Activated CD4-positive, alpha-beta T cell treated with anti-CD3 and anti-CD28 coated beads, Interleukin-2, amount 10 ng/mL, durations not matched to agents 7 days and 5 days (primary cell): ENCODE measurements at places on chromosomes 7 and 10.

DNA sequence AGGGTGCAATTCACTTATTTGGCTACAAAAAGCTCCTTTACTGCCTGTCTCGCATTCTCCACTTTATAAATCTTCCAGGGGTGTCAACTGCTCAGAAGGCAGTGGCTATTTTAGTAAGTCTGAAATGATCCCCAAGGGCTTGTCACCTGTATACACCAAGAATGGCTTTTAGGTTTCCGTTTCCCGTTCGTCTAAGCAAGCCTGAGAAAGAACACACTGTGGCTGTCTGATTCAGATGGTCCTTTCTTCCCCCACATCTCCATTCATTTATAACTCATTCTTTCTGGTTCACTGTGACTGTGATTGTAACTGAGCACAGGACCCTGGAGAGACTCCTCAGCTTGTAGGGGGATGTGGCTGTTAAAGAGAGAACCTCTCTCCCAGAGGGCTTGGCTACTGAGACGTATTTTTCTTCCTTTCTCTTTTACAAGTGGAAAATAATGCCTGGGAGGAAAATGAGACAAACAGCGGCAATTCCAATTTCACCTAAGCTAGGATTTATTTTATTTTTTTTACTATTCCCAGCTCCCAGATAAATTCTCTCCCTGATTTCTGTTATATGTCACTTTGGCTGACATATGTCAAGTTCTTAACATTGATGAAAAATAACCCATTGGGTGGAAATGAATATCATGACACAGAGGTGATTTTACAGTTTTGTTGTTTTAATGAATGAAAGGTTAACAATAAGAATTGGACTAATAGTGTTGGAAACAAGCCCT, 129.3 kb downstream of the FAM107B start:
- H3K36me3 ChIP-seq, result peaks cover 6% of the 10 kb centered on the region
- DNase-seq, result no peak
- H3K4me1 ChIP-seq, result peaks cover 52% of the 10 kb centered on the region

DNA sequence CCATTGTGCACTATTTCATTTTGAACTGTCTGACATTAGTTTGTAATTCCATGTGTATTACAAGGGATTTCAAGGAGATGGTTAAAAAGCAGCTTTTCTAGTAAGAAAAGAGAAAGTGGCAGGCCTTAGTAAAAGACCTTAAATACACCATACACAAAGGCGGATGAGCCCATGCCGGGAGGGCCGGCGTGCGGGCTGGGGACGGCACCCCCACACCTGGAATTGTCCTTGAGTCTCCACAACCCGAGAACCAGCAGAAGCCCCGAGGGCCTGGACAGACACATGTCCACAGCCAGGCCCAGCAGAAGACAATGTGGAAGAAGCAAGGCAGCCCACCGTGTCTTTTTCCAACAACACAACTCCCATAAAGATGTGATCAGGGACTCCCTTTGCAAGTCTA, 123.7 kb upstream of the TCERG1L start:
- H3K27ac ChIP-seq, result no peak overlapping the region
- H3K27me3 ChIP-seq, result no peaks in the 10 kb centered on the region
- H3K4me1 ChIP-seq, result no peaks in the 10 kb centered on the region
- H3K36me3 ChIP-seq, result no peaks in the 10 kb centered on the region
- H3K4me3 ChIP-seq, result no peak overlapping the region

GRCh38 chr7:127409629-127410028, 17.1 kb upstream of the ZNF800 start:
- DNase-seq, result no peak
- H3K4me1 ChIP-seq, result peaks cover 38% of the 10 kb centered on the region
- H3K27ac ChIP-seq, result no peak overlapping the region
- H3K36me3 ChIP-seq, result peaks cover 11% of the 10 kb centered on the region

DNA sequence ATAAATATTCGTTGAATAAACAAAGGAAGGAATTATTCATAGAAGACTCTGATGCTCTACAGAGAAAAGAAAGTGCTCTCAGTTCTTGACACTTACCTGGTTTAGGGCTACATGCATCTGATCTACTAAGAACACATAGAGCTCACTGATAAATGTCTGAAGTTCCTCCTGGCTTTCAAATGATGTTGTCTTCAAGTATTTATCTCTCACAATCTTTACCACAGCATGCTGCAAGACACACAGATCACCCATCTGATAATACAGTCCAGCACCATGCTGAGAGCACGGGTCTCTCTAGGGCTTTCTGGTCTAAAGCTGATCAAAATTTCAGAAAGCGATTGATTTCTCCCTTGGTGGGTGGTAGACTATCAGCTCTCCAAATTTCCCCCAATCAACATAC, 44.5 kb upstream of the MRPS16 start:
- no peak overlapping the region for H3K27ac ChIP-seq
- H3K4me3 ChIP-seq, result no peak overlapping the region
- peaks cover 7% of the 10 kb centered on the region for H3K27me3 ChIP-seq
- no peaks in the 10 kb centered on the region for H3K36me3 ChIP-seq

GRCh38 chr10:21304198-21304597, 221.3 kb downstream of the SKIDA1 start:
- H3K36me3 ChIP-seq, result no peaks in the 10 kb centered on the region
- H3K27ac ChIP-seq, result no peak overlapping the region
- no peak for DNase-seq
- H3K4me3 ChIP-seq, result no peak overlapping the region
- peaks cover 1% of the 10 kb centered on the region for H3K27me3 ChIP-seq

DNA sequence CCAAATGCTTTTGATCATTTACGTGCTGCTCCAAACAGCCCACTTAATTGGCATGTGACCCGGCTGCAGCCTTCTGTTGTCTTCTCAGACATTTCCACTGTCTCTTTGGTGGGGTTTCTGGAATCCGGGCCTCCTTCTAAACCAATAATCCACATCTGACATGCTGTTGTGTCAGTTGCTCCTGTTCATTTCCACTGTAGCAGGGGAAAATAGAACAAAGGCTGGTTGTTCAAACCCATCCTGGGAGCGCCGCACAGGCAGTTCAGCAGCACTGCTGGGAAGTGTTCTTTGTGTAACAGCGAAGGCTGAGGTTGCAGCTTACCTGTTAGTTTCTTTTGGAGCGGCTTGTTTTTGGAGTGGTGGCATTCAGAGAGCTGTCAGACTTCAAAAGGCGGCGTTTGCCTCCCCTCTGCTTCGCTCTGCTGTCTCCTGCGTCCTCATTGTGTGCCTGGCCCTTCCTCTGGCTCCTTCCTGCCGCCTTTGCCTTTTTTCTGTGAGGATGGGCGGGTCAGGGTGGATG, 149.4 kb downstream of the SNX10 start:
- H3K36me3 ChIP-seq, result no peaks in the 10 kb centered on the region
- no peaks in the 10 kb centered on the region for H3K4me1 ChIP-seq
- H3K27me3 ChIP-seq, result peaks cover 9% of the 10 kb centered on the region
- no peak overlapping the region for H3K4me3 ChIP-seq
- no peak overlapping the region for H3K27ac ChIP-seq

DNA sequence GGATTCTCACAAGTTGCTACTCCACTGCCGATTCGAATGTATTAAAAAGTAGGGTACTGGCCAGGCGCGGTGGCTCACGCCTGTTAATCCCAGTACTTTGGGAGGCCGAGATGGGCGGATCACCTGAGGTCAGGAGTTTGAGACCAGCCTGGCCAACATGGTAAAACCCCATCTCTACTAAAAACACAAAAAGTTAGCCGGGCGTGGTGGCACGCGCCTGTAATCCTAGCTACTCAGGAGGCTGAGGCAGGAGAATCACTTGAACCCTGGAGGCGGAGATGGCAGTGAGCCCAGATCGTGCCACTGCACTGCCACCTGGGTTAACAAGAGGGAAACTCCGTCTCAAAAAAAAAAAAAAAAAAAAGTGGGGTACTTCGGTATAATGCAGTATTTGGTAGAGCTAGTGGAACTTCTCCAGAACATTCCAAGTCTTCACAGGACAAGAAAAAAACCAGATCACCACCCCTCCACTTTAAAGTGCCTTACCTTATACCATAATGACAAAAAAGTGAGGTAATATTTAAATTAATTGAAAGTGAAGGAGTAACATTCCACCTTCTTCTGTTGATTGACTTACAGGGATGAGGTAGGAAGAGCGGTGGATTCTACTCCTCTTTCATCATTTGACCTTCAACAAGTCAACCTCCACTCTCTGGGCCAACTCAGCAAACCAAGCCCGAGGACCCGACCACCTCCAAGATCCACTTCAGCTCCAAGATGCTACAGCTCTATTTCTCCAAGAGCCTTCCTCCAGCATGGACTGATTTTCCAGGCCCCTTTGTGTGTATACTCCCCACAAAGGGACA, 2.0 kb downstream of the BAZ1B start:
- H3K4me3 ChIP-seq, result peak overlapping the region; percentile 96
- H3K27me3 ChIP-seq, result no peaks in the 10 kb centered on the region
- peak overlapping the region; percentile 97 for H3K27ac ChIP-seq
- H3K4me1 ChIP-seq, result peaks cover 50% of the 10 kb centered on the region
- DNase-seq, result peak; percentile 19

DNA sequence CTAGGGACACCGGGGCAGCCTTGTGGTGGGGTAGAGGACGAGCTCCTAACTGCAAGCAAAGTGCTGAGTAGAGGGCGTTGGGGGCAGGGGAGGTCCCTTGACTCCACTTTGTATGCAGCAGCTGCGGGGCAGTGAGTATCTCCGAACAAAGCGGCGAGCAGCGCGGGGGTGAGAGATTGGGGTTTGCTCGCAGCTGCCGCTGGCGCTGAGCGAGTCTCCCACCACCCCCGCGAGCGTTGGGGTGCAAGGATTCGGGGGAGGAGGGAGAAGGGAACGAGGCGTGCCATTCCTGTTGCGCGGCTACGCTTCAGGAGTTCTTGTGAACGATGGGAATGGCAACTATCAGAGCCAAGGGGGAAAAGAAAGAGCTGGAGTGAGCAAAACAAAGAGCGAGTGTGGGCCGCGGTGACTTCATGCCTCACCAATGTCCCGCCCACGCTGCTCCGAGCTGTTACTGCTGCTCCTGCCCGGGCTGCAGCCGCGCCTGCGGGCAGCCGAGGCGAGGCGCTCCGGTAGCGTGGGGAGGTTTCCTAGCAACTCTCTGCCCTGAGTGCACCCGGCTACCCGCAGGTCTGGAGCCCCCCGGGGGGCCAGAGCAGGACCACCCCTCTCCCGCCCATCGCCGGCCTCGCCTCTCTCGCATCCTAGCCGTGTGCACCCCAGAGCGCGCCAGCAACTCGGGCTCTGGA, at the start of gene ITGB8:
Gene ITGB8, plus strand, starts transcription at position 662 of the 689 bp plus-strand sequence. CDS start 907 bp downstream, outside the sequence.
- H3K4me1 ChIP-seq, result peaks cover 21% of the 10 kb centered on the region
- peaks cover 60% of the 10 kb centered on the region for H3K27me3 ChIP-seq
- peak within 1 kb of the TSS; percentile 64 for H3K4me3 ChIP-seq
- DNase-seq, result peak; percentile 16

DNA sequence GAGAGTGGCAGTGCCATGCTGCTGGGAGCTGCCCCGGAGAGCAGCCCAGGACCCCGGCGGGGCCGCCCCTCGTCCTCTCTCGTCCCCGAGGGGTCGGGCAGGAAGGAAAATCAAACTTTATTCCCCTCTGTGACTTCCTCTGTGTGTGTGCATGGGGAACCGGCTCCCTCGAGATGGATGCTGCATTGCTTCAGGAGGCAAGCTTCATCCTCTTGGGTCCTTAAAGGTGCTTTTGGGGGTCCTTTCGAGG, 726 bp downstream of the MCU start:
- H3K27me3 ChIP-seq, result peaks cover 5% of the 10 kb centered on the region
- peaks cover 33% of the 10 kb centered on the region for H3K4me1 ChIP-seq
- H3K27ac ChIP-seq, result peak overlapping the region; percentile 89
- H3K36me3 ChIP-seq, result no peaks in the 10 kb centered on the region
- no peak for DNase-seq

DNA sequence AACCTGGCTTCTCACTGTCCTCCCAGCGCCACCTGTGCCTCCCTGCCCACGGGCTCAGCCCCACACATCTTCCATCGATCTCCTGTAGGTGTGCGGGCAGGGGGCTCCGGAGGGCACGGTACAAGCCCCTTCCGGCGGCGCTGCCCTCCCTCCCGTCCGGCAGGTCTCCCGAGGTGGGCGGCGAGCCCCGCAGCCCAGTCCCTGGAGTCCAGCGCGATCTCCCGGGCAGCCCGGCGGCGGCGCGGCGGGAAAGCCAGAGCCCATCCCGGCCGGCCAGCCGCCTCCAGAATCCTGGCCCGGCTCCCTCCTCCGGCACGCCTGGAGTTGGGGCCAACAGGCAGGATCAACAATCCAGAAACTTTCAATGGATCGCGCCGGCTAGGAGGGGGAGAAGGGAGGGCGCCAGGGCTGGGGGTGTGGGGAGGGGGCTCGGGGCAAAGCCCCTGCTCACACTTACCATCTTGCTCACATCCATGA, 100.1 kb downstream of the HIP1 start:
- H3K4me3 ChIP-seq, result no peak overlapping the region
- no peak overlapping the region for H3K27ac ChIP-seq
- DNase-seq, result no peak
- H3K27me3 ChIP-seq, result peaks cover 22% of the 10 kb centered on the region
- H3K4me1 ChIP-seq, result peaks cover 10% of the 10 kb centered on the region
- H3K36me3 ChIP-seq, result peaks cover 1% of the 10 kb centered on the region

GRCh38 chr7:13312307-13312706, 624.9 kb downstream of the ARL4A start:
- H3K4me1 ChIP-seq, result no peaks in the 10 kb centered on the region
- no peaks in the 10 kb centered on the region for H3K27me3 ChIP-seq
- H3K27ac ChIP-seq, result no peak overlapping the region
- DNase-seq, result no peak

DNA sequence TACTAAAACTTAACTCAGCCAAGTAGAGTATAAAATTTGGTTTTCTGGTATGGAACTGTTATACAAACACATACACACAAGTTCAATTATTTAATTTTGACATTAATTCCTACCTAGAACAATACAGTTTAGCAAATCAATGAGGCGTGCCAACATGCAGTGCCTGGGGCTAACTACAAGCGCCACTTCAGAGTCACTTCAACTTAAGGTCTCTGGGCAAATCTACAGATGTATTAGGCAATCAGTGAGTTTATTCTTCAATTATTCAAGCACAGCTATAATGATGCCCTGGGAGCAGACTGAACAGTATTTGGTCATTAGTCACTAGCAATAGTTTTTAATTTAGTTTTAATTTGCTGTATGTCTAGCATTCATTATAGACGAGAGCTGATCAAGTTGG, 51.6 kb downstream of the HIBADH start:
- H3K27ac ChIP-seq, result no peak overlapping the region
- H3K27me3 ChIP-seq, result no peaks in the 10 kb centered on the region
- H3K4me3 ChIP-seq, result no peak overlapping the region
- H3K36me3 ChIP-seq, result no peaks in the 10 kb centered on the region
- DNase-seq, result no peak

GRCh38 chr7:157495177-157495553, 158.4 kb downstream of the DNAJB6 start:
- peaks cover 26% of the 10 kb centered on the region for H3K27me3 ChIP-seq
- H3K4me3 ChIP-seq, result no peak overlapping the region
- no peak for DNase-seq
- H3K27ac ChIP-seq, result no peak overlapping the region

GRCh38 chr7:138649506-138649905, 51.7 kb downstream of the SVOPL start:
- DNase-seq, result no peak
- no peaks in the 10 kb centered on the region for H3K4me1 ChIP-seq
- H3K27me3 ChIP-seq, result no peaks in the 10 kb centered on the region
- H3K27ac ChIP-seq, result no peak overlapping the region
- H3K36me3 ChIP-seq, result no peaks in the 10 kb centered on the region

DNA sequence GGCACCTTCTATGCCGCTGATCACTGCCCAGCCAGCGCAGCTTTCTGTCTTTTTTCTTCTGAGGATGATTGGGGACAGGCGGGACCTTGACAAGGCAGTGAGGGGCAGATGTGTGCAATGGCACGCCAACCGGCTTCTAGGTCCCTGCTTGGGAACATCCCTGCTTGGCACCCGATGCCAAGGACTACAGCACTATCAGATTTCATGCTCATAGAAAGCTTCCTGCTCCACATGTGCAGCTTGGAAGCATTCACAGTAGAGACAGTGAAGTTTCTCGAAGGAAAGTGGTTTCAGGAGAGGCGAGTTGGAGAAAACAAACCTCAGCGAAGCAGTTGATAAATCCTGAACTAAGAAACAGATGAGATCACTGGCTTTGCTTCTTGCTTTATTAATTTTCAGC, 267.5 kb upstream of the HABP2 start:
- H3K4me3 ChIP-seq, result no peak overlapping the region
- H3K36me3 ChIP-seq, result no peaks in the 10 kb centered on the region
